Activated naive CD4-positive, alpha-beta T cell treated with anti-CD3 and anti-CD28 coated beads, Interleukin-2, amount 10 ng/mL, durations not matched to agents 7 days and 5 days (primary cell): ENCODE measurements at places on chromosomes 3 and 15.

DNA sequence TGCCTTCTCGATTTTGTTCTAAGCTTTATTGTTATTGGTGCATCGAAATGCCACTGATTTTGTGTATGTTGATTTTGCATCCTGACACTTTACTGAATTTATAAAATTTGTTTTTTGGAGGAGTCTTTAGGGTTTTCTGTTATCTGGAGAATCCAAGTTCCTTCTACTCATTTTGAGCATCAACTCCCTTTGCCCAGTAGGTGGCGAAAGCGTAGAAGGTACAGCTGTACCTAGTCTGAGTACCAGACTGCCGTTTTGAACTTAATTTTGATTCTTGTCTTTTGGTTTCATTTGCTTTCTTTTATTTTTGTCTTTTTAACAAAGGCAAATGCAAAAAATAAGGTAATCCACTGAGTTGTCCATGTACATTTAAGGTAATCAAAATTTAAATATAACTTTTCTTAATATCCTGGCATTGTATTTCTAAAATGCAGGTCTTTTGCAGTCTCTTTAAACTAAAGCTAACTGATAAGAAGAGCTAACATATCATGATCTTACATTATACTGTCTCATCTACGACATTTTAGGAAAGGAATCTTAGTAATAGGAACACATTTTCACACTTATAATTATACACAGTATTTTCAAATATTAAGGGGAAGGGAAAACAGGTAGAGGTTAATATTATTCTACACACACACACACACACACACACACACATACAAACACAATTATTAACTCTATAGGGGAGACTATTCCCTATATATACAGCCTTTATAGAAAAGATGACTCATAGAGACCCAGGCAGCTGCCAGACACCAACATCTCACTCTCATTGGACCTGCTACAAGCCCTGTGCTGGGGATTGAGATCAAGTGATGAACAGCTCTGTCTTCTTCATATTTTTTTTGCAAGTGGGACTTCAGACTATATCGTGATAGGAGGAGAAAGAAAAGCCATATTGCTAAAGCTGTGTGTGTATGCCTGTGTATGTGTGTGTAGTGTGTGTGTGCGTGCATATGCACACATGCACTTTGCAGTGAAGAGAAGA lies 71.8 kb downstream of the SYNPR start:
- DNase-seq: peak; percentile 63

DNA sequence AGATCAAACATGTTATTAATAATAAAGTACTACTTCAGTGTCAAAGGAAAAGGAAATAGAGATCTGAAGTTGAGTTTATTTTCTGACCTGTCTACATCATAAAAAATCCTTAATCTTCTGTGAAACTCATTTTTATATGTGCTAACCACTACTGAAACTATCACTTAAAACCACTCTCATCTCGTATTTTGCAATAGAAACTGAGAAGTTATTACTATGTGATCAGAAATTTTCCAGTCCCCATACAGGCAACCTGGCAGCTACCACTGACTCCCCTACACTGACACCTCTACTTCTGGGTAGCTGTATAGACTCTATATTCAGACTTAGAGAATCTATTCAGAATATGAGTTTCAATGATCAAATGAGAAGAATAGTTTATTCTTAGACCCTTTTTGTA lies 8.3 kb downstream of the HDGFL3 start:
- DNase-seq: no peak

DNA sequence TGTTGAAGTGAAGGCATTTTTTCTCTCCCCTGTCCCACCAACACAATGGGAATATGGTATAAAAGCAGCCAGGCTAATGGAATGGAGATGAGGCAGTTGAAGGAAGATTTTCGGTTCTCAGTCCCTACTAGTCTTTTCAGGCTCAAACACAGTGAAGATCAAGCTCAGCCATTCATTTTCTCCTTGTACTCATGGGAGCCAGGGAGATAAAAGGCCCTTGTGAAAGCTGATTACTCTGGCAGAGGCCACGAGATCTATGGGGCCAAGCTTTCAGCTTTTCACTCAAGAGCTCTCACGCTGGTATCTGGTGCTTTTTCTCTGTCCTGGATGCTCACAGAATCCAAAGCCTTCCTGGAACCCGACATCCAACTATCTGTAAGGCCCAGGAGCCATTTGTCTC lies 14.5 kb upstream of the FAN1 start:
- DNase-seq: no peak

DNA sequence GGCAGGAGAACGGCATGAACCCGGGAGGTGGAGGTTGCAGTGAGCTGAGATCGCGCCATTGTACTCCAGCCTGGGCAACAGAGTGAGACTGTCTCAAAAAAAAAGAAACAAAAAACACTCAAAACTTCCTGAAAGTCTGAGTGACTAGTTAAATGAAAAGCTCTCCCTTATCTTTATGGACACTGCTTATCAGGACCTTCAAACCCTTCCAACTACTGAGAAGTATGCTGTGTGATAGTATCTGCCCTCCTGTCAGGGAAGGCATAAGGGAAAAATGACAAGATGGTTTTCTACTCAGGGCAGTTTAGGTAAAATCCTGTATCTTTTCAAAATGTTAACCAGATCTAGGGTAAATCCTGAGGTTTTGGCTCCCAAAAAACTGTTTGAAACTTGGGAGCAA lies 21.8 kb downstream of the EMC7 start:
- DNase-seq: no peak

- no peak for DNase-seq
These were observed 179.4 kb upstream of the ADAMTS9 start for GRCh38 chr3:64867224-64867623.

DNA sequence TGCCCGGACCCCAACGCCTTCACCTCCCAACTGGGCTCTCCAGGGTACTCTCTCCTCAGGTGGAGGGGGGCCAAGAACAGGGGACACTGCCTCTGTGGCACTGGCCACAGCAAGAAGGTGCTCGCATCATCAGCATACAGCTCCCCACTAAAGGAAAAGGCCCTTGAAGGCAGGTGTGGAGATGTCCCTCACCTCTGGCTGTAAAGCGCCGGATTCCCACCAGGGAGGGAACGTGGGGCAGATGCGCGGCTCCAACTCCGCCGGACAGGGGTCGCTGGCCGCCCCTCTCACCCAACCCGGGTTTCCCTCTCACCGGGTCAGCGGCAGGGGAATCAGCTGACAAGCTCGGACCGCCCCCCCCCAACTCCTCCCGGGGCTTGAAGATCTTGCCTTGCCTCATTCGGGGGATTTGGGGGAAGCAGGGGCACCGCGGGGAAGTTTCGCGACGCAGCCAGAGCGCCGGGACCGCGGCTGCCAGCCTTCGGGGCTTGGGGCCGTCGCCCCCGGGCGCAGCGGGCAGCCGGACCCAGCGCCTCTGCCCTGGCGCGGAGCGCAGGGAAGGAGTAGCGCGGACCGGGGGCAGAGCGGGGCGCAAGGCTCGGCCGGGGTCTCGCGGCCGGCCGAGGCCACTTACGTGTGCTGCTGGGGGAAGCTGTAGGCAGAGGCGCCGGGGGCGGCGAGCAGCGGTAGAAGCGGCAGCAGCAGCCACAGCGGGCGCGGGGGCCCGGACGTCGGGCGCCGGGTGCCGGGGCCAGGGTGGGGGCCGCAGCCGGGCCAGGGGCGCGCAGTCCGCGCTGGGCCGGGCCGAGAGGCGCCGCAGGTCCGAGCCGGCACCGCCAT lies 630 bp downstream of the CACNA2D2 start:
- DNase-seq: peak; percentile 35

- DNase-seq: no peak
These were observed 999.7 kb upstream of the ALCAM start for GRCh38 chr3:104367000-104367399.

DNA sequence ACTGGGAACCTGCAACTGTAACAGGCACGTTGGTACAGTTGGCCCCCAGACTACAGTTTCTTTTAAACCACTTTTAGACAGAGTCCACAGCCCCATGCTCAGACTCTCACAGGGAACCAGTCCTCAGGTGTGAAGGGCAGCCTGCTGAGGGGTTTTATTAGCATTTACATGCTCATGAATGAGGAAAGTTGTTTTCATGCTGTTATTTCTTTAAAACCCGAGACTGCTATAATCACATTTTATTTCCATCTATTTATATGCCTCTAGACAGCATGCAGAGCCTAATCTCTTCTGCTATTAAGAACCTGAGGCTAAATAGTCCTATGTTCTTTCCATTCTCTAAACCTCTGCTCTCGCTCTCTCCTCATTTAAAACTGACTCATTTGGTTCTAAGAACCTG lies 26.3 kb upstream of the FSIP1 start:
- DNase-seq: no peak

DNA sequence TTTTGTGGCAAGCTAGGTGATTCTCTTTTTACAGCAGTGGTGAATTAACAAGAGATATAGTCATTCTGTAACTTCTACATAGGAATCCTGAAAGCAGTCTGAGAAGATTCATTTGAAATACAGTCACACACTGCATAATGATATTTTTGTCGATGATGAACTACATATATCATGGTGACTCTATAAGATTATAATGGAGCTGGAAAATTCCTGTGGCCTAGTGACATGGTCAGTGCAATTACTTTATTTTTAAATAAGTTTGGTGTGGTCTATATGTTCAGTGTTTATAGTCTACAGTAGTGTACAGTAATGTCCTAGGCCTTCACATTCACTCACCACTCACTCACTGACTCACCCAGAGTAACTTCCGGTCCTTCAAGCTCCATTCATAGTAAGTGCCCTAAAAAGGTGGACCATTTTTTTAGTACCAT lies 511.4 kb upstream of the MCTP2 start:
- no peak for DNase-seq

DNA sequence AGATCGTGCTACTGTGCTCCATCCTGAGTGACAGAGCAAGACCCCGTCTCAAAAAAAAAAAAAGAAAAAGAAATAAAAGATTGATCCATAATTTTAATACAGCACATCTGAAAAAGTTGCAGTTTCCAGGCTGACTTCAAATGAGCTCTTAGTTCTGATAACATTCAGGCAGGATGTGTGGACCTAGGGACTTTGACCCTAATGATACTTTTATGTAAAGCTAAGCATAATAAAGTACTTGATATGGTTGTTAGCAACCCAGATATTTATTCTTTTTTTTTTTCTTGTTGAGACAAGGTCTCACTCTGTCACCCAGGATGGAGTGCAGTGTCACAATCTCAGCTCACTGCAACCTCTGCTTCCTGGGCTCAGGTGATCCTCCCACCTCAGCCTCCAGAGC lies 10.8 kb upstream of the GK5 start:
- DNase-seq: no peak

DNA sequence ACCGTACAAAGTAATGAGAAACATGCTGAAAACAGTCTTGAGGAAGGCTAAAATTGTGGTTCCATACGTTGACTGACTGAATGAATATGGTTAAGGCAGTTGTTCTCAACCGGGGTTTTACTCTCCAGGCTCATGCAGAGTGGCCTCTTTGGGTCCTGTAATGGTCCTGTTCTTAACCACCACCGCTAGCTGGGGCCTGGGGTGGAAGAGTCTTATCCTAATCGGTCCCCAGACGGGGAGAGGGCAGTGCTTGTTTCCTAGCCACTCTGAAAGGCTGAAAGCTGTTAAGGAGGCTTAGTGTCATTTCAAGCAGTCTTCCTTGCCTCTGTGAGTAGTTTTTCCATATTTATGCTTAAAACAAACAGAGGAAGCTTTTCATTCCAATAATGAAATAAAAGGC lies 32.0 kb downstream of the SELENOT start:
- DNase-seq: no peak

GRCh38 chr3:107599772-107600145 lies 77.0 kb downstream of the BBX start:
- no peak for DNase-seq

GRCh38 chr3:107644631-107645030 lies 121.9 kb downstream of the BBX start:
- no peak for DNase-seq

DNA sequence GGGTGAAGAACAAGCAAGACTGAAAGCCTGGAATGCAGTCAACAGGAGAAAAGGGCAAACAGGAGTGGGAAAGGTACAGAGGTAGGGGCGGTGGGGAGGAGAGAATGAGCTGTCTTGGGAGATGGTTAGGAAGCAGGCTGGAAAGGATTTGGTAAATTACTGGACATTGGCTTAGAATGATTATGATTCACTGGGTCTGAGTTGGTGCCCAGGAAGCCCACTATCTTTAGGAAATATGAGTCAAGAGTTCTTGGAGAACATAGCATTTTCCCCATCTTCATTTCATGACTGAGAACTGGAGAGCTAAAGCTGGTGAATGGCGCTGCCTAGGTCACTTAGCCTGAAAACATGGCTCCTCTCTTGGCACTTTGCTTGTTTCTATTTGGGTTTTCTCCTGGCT lies 74.7 kb upstream of the C3orf80 start:
- DNase-seq: no peak

GRCh38 chr3:54303517-54304375 lies 181.4 kb downstream of the CACNA2D3 start:
- no peak for DNase-seq

- DNase-seq: no peak
These were observed 136.0 kb upstream of the RARB start for GRCh38 chr3:25292036-25292435.

GRCh38 chr3:135261214-135261775 lies 466.2 kb downstream of the EPHB1 start:
- DNase-seq: no peak

GRCh38 chr3:126961191-126961790 lies 21.6 kb upstream of the PLXNA1 start:
- DNase-seq: no peak

- no peak for DNase-seq
These were observed 59.2 kb upstream of the THSD4 start for GRCh38 chr15:71056111-71056510.

DNA sequence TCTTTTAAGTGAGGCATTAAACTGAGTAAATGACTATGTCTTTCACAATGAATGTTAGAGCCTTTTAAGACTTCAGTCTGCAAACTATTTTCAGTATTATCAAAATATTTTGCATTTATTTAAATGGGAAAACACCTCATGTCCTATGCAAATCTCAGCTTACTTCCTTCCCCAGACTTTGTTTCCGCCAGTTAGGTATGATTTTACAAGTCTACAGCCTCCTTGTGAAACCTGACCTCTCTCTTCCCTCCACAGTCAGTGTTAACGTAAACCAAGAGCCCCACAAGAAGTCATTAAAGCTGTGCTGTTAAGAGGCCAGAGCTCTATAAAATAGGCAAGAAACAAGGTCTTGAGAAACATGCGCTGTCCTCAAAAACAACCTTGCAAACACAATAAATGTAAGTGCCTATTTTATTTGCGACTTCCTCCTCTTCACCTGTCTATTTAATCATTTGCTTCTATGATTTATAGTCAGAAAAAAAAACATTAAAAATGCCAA lies 48.3 kb downstream of the PRTG start:
- DNase-seq: no peak

GRCh38 chr15:72786242-72786641 lies 2.7 kb upstream of the ADPGK start:
- DNase-seq: no peak
